ENCODE measurements at places on chromosomes 1 and 21.

DNA sequence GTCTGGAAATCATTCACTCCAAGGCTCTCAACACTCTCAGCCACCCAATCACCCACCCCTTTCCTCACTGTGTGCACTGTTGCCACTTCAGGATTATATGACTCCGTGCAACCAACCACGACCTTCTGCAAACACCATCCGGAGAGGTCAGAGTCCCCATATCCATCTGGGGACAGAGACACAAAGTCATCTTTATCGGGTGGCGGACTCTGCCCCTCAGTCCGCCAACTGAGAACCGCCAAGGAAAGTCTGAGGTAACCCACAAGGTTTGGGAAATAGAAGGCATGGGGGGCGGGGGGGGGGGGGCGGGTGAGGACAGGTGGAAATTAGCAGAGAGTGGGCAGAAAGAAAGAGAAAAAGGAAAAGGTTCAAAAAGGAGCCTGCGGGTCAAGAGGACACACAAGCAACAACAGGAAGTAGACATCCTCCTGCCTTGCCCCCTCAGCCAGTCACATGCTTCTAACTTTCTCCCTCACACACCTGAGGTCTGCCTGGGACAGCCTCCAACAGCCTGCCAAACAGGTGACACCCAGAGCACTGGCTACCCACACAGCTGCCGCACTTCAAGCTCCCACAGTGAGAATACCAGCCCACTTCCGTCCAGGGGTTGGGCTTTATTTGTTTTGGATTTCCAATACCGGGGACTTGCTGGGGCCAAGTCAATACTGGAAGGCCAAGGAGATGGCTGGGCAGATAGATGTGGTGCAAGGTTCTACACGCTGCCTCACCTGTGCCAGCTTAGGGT, 58.1 kb downstream of the SSBP3 start:
- no peak for DNase-seq

DNA sequence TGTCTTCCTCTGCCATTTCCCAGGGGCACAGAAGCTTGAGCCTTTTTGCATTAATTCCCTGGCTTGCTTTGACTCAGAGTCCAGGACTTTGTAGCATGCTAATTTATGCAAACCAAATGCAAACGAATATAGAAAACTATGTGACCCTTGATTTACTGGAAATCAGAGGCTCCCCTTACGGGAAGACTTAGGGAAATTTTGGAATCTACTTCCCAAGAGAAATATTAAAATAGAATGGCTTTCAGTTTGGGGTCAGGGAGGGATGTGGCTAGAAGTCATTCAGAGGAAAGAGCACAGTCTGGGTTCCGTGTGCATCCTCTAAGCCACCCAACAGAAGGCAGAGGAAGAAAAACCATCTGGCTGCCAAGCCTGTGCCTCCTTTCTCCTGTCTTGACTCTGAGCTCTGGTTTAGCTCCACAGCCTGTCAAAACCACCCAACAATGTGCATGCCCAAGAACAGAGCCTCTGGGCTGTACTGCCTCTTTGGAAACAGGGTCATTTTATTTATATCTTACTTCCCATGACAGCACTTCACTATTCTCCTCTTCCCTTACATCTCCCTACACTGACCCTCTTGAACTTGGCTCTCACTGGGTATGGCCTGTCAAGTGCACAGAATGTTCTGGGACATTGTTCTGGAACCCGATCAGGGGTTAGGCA, 30.1 kb downstream of the ATF3 start:
- no peak for DNase-seq

GRCh38 chr1:44119525-44119924, 904 bp downstream of the KLF17 start:
- no peak for DNase-seq

DNA sequence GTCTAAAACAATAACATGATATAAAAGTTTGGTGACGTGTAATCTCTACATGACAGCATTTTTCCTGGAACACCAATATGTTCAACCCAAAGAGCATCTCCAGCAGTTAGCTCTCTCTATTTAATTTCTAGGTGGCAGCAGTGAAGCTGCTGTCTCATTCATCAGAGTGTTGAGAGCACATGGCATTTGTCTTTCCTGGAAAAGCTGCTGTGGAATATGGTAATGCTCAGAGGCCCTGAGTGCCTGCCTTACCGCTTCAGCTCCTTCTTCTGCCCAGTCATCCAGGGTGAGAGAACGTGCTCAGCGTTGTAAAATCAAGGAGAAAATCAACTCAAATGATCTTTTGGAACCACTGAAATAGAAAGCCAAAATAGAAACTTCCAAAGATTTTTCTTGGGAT, 640.7 kb downstream of the ADGRL2 start:
- no peak for DNase-seq

DNA sequence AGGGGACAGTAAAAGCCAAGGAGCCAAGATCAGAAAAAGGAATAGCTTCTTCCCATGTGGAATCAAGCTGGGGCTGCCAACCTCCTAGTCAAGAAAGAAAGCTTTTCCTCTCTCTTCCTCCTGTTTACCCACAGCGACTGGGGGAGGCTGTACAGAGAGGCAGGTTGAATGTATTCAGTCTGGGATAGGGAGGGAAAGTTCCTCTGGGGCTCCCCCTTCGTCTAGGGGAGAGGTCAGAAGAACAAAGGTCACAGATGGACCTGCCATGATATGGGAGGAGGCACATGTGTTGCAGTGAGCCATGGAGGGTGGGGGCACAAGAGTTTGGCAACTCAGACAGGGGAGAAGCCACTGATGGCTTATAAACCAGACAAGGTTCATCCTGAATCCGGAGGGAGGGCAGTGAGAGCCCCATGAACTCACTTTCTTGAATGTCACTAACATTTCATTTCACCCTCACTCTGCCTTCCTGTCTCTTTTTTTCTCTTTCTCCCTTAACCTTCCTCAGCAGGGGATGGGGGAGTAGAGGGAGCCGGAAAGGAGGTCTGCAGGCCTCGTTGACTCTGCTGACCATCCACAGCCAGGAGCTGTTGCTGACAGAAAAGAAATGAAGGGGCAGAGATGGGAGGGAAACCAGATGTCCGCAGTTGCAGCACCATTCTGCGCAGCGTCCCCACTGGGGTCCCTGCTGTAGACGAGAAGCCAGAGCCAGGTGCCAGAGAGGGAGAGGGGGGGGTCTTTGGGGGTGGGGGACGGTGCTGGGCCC, 61.1 kb downstream of the PLXNA2 start:
- no peak for DNase-seq

GRCh38 chr1:84693005-84693404, 2.7 kb upstream of the SSX2IP start:
- no peak for DNase-seq
